ENCODE measurements at places on chromosomes 4 and X.
A peak's percentile ranks its signal among the peaks of the same experiment; 100 is the strongest.

GRCh38 chr4:98423009-98423408 lies 161.8 kb downstream of the RAP1GDS1 start:
- no peak for DNase-seq

DNA sequence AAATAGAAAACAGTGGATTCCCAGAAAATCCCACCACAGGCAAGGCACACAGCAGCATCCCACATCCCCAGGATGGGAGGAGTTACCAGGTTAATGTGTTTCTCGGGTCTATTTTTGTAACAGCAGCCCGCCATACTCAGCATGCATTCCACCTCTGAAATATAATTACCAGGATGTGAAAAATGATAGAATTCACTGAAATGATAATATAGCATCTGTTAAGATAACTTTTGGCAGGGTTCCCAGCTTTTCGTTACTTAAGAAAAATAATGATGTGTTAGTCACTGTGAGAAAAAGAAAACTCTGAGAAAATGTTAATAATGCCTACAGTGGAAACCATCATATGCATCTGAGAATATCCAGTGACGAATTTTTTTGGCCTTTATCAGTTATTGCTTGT lies 87.1 kb downstream of the VCX2 start:
- no peak for DNase-seq

DNA sequence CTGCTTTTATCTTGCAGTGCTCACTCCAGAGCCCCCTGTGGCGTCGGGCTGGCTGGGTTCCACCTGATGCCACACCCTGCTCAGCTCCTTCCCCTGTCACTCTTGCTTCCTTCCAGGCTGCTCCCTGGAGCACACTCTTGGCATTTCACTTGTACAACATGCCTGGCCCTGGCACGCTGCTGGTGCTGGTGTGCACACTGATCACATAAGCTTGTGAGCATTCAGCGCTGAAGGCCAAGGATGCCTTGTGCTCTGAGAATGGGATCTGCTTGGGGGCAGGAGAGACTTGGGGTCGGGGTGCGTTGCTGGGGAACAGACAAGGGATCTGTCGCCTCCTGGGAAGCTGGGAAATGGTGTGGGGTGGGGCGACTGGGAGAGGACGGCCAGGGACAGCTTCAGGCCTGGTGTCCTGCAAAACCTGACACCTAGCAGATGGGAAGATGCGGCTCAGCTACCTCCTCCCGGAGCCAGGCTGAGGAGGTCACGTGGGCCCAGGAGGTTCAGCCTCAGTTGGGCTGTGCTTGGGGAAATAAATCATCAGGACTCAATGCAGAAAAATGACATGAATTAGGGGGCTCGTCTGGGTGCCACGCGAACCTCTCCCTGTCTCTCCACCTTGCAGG lies 108.5 kb downstream of the PHKA2 start:
- DNase-seq, result no peak

DNA sequence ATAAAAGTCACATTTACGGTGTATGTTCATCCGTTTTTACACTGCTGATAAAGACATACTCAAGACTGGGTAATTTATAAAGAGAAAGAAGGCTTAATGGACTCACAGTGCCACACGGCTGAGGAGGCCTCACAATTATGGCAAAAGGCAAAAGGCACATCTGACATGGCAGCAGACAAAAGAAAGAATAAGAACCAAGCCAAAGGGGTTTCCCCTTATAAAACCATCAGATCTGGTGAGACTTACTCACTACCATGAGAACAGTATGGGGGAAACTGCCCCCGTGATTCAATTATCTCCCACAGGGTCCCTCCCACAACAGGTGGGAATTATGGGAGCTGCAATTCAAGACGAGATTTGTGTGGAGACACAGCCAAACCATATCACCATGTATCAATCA lies 7.3 kb upstream of the GUCY1B1 start:
- no peak for DNase-seq

DNA sequence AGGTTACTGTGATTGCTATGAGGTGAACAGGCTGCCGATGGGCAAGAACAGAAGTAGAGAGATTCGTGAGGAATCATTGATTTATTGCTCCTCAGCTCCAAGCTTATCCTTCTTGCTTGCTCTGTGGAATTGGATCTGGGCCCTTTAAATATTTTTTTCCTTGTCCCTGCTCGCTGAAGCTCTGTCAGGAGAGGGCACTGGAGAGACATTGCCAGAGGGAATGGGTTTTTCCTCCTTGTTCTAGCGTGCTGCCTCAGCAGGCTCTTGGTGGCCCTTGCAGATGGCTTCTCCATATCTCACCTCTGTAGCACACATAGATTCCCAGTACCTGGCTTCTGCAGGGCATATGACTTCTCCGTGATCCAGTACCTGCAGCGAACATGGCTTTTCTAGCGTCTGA lies 67.4 kb downstream of the CNGA2 start:
- DNase-seq, result no peak

- DNase-seq, result no peak
Observed at GRCh38 chr4:69832326-69833030, 27.5 kb downstream of the SULT1E1 start.

DNA sequence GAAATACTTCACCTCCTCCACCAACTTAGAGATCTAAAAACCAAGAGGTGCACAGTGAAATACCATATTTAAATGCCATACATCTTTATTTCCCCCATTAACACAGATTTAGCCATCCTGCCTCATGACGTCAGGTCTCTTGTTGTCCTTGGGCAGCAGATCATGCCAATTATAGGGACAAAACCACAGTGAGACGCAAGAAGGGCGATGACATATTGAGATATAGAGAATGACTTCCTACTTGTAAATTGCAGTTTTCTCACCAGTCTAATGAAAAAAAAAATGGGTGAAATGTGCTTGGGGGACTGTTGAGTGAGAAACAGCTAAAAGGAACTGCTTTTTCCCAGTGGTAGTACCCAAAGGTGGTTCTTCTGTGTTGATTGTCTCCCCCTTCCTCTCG lies 24.3 kb downstream of the RS1 start:
- no peak for DNase-seq

DNA sequence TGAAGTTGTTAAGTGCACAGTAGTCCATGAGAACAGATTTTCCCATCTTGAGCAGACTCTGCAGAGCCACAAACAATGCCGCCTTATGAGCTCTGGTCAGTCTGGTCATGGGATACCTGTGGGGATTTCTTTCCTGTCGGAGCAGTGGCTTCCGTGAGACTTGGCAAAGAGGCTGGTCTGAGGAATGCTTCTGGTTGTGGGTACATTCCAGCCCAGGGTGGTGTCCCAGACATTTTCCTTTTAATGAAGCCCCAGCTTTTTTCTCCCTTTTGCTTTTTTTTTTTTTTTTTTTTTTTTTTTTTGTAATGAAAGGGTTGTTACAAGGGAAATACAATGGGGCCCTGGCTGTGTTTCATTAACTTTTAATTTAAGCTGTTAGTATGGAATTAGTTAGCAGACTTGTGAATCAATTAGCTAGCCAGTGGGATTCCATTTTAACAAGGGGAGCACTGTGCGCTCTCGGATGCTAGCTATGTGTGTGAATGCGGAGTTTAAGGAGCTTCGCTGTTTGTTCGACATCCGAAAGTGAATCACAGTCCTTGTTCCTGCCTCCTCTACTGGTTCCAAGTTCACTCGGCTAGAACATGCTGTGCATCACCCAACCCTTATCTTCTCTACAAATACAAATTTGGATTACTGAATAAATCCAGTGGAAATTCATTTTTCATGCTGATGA lies 225.1 kb downstream of the CBR4 start:
- DNase-seq, result no peak

- no peak for DNase-seq
Observed at GRCh38 chrX:112664924-112665323, 14.8 kb downstream of the LHFPL1 start.

DNA sequence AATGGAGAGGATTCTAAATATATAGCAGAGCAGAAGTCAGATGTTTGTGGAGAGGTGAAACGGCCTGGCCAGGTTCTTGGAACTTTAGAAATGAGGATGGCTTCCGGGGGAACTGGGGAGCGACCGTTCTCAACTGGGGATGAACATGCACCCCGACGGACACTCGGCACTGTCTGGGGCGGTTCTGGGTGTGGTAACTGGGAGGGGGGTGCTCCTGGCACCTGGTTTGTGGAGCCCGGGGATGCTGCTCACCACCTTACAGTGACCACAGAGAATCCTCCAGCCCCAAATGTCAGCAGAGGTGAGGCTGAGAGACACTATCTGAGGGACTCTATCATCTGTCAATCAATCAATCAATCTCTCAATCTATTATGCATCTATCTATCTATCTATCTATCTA lies 69.0 kb upstream of the PPP2R3B start:
- no peak for DNase-seq

DNA sequence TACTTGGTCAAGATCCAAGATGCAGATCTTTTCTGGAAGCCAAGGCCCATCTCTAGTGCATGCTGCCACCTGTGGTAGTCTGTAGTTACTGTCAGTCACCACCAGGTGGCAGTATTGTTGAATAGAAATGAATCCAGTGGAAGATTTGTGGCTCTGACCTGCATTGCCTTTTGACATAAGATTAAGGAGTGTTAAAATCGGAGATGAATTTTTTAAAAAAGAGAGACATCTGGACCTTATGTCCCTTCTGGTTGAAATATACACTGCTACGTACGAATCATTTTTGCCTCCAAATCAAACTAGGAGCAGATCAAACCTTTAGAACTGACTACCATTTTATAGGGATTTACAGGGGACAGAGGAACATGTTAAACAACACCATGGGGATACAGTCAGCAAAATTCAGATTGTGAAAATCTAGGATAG lies 46.9 kb upstream of the RHOH start:
- peak; percentile 71 for DNase-seq

DNA sequence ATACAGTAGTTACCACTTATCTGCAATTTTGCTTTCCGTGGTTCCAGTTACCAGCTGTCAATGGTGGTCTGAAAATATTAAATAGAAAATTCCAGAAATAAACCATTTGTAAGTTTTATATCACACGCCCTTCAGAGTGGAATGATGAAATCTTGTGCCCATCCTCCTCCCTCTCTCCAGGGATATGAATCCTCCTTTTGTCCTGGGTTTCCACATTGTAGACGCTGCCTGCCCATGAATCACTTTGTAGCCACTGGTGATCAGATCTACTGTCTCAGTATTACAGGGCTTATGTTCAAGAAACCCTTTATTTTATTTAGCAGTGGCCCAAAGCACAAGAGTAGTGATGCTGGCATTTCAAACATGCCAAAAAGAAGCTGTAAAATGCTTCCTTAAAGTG lies 198.6 kb downstream of the KCNIP4 start:
- DNase-seq, result no peak

DNA sequence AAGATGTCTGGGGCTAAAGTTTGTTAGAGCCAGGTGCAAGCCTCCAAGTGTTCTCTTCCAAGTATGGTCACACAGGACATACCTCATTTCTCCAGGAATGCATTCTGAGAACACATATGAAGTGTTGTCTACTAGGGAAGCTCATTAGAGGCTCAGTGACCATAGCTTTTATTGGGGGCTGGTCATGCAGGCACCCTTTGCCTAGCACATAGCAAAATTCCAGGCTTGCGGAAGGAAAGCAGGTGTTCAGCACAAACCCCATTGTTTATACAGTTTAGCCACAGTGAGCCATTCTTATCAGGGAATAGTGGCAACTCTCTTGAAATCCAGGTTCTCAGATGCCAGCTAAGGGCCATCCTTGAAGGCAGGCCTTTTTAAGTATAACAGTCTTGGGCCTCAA lies 339.4 kb upstream of the ZCCHC13 start:
- DNase-seq, result no peak

DNA sequence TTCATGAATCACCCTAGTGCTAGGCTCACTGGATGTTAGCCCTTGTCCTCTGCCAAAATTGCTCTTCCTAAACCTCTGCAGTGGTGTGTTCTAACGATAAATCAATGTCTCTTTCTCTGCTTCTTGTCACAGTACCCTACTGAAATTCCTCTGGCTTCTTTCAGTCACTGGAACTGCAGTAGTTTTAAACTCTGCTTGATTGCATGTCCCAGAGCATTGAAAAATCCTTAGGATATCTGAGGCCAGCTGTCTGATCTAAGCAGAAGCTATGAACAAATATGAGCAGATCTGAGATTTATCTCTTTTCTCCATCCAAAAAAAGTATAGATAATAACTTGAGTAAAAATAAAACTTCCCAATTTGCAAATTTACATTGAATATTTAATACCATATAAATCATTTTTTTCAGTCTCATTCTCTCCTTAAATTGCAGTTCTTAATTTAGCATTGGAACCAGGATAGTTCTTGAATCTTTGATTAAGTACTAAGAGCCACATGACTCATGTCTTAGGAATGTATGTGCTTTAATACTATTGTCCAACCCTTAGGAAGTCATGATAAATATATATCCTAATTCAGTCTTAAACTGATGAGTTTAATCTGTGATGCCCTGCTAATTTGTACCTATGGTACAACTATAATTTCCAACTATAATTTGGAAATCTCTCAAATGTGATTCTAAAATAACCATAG lies 169.7 kb downstream of the PDHA2 start:
- no peak for DNase-seq

DNA sequence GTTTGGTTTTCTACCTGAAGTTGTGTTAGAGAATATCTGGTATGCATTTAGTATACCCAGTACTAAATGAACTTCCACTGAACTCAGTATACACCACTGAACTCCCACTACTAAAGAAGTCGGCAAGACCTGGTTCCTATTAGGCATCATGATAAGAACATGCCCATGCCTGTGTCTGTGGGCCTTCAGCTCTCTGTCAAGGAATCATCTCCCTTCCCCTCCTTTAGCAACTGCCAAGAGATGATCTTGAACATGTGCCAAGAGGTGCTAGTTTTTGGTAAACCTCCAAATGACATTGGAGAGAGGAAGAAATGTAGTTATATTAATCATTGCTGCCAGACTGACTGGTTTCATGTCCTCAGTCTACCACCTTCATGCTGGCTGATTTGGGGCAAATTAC lies 113.2 kb downstream of the ATP10D start:
- no peak for DNase-seq

- no peak for DNase-seq
Observed at GRCh38 chr4:10879411-10880110, 195.0 kb upstream of the CLNK start.

- no peak for DNase-seq
Observed at GRCh38 chr4:80154545-80154933, 42.8 kb upstream of the PRDM8 start.

DNA sequence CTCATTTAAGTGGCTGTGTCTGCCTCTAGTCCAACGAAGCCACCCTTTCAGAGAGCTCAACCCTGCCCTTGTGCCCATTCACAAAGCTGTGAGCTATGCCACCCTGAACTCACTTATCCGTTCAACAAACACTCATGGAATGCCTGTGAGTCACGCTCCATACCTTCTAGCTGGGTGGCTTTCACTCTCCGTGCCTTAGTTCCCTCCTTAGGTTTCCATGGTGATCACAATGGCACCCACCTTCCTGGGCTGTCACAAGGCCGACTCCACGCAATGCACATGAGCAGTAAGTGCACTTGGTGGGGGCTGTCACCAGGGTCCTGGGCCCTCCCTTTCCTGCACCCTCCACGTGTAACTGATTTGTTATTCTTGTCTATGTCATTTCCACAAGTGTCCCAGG lies 37.2 kb upstream of the PPP2R2C start:
- no peak for DNase-seq

GRCh38 chr4:132865458-132865857 lies 283.6 kb upstream of the PCDH10 start:
- DNase-seq, result no peak

- DNase-seq, result no peak
Observed at GRCh38 chr4:54746218-54746617, 88.5 kb downstream of the KIT start.
